AG10803 (cell line): ENCODE measurements at places on chromosomes 7 and 10.

DNA sequence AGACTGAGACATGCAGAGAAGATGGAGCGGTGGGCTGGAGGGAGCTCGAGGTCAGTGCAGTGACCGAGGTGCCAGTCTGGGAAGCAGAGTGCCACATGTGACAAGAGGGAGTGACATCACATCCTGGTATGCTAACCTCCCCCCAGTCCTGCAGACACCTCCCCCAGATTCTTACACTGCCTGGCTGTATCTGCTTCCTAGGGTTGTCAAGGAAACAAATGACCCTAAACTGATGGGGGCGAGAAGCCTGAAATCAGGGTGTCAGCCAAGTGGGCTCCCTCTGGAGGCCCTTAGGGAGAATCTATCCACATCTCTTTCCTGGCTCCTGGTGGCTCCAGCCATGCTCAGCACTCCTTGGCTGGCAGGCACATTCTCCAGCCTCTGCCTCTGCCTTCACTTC is 316.1 kb upstream of the ZMIZ1 start:
- no peak for DNase-seq

DNA sequence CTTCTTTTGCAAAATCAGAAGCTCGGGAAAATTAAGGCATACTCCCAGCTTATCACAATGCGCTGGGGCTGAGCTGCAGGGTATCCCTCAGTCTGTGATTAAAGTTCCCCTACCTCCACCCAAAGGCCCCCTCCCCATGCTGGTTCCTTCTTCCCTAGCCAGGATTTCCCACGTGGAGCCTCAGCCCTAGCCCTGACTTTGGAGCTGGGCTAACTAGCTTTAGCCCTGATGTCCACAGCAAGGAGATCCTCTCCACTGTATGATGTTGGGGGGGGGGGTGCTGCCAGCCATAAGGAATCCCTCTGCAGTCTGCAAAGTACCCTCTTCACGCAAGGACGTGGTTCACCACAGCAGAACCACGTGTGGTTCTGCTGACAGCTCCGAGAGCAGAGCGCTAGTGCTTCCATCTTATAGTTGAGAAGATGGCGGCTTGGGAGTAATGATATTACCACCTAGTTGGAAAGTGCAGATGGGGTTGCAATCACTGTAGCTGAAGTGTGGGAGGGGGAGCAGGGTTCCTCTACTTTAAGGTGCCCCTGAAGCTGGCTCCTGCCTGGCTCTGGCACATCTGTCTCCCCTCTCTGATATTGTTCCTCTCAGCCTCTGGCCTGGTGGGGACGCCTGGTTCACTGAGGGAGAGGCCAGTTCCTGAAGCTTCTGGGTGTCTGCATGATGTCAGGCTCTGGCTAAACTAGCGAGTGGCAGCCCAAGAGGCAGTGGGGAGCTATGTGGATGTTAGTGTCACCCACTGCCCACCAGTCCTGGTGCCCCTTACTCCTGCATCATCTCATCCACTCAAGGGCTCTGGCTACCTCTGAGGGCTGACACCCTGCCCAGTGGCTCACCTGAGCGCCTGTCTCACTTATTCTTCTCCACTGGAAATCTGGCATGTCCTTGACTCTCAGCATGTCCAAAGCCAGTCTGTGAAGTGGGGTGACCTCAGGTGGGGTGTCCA is 270.7 kb downstream of the RPS24 start:
- no peak for DNase-seq

GRCh38 chr10:60456053-60456452 is 66.4 kb upstream of the ANK3 start:
- DNase-seq, result no peak

GRCh38 chr10:75406462-75407223 is 5.1 kb upstream of the ZNF503 start:
- no peak for DNase-seq

DNA sequence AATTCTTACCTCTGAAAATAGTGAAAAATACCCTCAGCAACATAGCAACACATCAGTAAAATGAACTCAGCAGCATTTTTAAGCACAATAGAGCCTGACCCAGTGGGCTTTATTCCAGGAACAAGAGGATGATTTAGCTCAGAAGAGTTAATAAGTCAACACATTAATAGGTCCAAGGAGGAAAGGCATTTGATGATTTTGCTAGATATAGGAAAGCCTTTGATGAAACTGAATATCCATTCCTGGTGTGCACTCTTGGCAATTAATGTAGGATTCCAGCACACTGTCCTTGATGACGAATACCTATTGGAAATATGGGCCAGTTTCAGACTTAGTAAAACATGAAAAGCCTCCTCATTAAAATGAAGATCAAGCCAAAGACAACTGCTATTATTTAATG is 42.5 kb downstream of the RASGEF1A start:
- DNase-seq, result no peak

DNA sequence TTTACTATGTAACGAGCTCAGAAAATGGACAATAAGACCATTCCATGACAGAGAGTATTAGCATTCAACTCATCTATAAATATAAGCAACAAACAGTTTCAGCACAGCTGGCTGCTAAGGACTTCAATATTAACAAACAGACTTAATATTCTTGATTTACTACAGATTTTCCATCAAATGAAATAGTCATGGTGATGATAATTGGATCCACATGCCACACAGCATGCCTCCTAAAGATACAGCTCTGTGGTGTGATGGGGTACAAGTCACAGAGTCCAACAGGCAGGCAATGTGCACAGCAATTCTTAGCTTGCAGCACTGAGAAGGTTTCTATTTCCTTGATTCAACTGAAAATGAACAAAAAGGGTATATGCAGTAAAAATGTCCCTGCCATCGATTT is 54.0 kb downstream of the DOCK4 start:
- peak; percentile 16 for DNase-seq

DNA sequence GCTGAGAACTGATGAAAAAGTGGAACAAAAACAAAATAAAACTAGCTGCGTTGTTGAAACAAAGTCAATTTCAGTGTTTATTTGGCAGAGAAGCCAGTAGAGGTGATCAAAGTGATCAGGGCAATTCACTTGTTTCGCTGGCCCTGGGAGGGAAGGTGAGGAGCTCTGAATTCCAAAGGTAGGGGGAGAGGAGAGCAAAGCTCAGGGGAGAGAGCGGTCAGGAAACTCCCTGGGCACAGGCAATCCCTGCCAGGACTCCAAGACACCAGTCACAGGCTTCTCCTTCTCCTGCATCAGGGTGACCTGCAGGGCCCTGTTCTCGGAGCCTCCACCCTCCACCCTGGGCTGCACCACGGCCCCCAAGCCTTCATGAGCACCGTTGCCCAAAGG is 6.8 kb upstream of the KIAA1217 start:
- no peak for DNase-seq

- DNase-seq, result no peak
Observed at GRCh38 chr7:157525491-157525915, 188.7 kb downstream of the DNAJB6 start.
